ENCODE measurements at places on chromosomes 5 and 9. TPM values are rescaled to one million over a fixed set of nuclear protein-coding genes. Genes with fewer than 3 reads are reported as not detected.

PWWP2A gene
- 25.9 TPM for total RNA-seq

SLC26A2 gene
- total RNA-seq = 14.0 TPM

FBXL17 gene
- total RNA-seq = 20.8 TPM

WNK2 gene
- total RNA-seq = 3.6 TPM

KLF9 gene
- total RNA-seq = 38.4 TPM

TMEM267 gene
- total RNA-seq = 9.4 TPM

NREP gene
- total RNA-seq = 26.1 TPM

FKTN gene
- 15.5 TPM for total RNA-seq

GZMA gene
- 1.1 TPM for total RNA-seq

LURAP1L gene
- total RNA-seq = 25.1 TPM

SOWAHA gene
- not detected for total RNA-seq

NXNL2 gene
- 2.2 TPM for total RNA-seq

PCDHGA8 gene
- 6.8 TPM for total RNA-seq

EPB41L4B gene
- 1.3 TPM for total RNA-seq

PALM2AKAP2 gene
- 58.1 TPM for total RNA-seq

SPATA31D4 gene
- not detected for total RNA-seq

LECT2 gene
- not detected for total RNA-seq

NMUR2 gene
- not detected for total RNA-seq

LCN10 gene
- total RNA-seq = 13.4 TPM

PCDHGA12 gene
- total RNA-seq = 18.8 TPM

ECPAS gene
- total RNA-seq = 74.6 TPM

NEUROG1 gene
- total RNA-seq = not detected

OBP2B gene
- not detected for total RNA-seq

PCDHGC3 gene
- total RNA-seq = 67.3 TPM

CBY3 gene
- total RNA-seq = not detected

MARCHF11 gene
- not detected for total RNA-seq

GPRIN1 gene
- total RNA-seq = 0.87 TPM

PCDHGA4 gene
- total RNA-seq = 7.1 TPM

CERCAM gene
- total RNA-seq = 126 TPM
